ENCODE measurements at places on chromosomes 16 and 17.

DNA sequence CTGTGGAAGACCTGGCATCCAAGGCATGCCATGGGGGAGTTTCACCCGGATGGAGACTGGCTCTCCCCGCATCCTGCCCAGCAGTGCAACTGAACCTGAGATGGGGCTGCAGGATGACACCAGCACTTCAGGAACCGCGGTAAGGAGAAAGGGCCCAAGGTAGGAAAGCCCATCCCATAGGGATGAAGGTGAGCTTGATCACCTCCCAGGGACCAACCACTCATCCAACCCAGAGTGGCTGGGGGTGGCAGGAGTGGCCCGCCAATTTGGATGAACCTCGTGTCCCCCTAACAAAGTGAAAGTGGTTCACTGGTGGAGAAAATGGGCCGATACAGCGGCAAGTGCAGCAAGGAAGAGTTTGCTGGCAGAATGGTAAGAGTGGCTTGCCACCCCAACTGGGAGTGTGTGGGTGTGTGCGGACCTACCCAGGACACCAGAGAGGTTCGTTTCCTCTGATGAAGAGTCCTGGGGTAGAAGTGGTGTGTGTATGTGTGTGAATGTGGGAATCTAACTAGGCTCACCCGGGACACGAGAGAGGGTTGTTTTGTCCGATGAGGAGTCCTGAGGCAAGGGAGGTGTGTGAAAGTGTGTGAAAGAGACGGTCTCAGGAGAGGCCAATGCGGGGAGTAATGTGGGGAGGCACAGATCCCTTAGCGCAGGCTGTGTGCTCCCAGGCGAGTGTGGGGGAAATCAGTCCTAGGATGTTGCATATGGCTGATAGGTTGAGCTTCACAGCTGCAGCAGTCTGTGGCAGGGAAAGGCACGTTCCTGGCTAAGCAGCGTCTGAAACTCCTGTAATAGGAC, 22.6 kb downstream of the ACSM1 start:
- DNase-seq = peak; percentile 16

DNA sequence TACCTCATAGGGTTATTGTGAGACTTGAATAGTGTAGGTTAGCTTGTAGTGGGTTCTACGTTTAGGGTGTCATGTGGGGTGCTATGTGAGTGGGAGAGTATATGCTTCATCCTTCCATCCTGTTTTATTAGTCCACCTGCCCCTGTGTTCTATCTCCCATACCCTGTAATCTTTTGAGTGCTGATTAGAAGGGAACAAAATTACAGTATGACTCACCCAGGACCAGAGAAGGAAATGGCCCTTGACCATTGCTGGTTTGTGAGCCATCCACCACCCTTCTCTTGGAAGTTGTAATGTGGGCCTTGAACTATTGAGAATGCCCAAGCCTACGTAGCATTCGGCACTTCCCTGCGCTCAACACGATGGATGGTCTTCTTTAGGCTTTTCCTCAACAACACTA, 17.1 kb downstream of the SAP30BP start:
- DNase-seq = no peak

DNA sequence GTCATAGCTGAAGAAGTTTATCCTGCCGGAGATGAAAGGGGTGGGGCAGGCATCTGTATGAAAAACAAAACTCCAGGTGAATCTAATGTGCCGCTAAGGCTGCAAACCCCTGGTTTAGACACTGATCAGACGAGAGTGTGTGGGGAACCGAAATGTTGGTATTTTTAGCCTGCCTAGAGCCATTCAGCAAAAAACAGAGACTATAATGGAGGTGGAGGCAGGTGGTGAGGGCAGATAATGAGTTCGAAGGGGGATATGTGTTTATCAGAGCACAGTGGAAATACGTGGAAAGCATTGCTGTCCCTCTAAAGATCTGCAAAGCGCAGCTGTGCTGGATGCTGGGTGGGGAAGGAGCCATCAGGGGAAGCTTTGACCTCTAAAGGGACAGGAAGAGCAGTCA, 127.5 kb upstream of the WSCD1 start:
- no peak for DNase-seq

DNA sequence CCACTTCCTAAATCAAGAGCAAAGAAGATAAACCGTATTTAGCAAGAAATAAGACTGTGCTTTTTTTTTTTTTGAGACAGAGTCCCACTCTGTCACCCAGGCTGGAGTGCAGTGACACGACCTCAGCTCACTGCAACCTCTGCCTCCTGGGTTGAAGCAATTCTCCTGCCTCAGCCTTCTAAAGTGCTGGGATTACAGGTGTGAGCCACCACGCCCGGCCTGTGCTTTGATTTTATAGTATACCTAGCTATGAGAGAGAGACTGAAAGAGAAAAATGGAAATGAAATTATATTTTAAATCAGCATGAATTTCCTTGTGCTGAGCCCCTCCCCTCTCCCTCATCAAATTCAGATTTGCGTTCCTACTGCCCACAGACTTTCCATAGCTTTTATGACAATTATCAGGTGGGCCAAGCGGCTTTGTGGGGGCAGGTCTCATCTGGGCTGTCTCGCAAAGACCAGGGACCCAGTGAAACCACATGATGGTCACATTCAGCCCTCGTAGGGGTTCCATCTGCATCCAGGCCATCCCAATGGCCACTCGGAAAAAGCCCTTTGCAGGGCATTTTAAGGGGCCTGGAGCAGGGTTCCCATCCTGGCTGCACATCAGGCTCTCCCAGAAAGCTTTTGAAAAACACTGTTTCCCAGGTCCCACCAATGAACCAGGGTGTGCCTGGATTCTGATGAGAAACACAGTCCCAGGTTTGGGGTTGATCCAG, 8.5 kb downstream of the CACNG1 start:
- DNase-seq = no peak

GRCh38 chr17:64661976-64662773, at the start of gene SMURF2:
TSS of gene SMURF2 (minus strand) at chr17:64662307. CDS start at chr17:64661880, 427 bp downstream.
- peak; percentile 83 for DNase-seq

DNA sequence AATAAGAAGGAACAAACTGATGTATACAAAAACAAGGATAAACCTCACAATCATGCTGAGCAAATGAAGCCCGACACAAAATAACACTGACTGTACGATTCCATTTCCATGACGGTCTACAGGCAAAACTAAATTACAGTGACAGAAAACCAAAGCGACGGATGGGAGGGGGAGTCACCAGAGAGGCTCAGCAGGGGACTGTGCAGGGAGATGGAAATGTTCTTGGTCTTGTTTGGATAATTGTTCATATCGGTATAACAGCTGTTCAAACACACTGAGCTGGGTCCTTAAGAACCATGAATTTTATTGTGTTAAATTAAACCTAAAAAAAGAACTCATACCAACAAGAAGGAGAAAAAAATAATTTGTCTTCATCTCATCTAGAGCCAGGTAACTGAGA, 97.8 kb downstream of the NXN start:
- DNase-seq = no peak

- DNase-seq = no peak
These were observed 806.2 kb upstream of the EEF2KMT start for GRCh38 chr16:5903832-5904231.

DNA sequence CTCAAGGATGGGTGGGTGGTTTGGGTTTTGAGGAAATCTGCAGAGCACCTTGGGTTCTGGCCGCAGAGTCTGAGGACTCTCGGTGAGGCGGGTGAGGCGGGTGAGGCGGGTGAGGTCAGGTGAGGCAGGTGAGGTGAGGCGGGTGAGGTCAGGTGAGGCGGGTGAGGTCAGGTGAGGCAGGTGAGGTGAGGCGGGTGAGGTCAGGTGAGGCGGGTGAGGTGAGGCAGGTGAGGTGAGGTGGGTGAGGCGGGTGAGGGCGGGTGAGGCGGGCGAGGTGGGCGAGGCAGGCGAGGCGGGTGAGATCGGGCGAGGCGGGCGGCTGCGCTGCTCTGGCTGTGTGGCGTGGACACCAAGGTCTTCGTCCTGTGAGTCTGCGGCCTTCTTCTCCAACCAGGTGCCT, 24.1 kb upstream of the RPL13 start:
- no peak for DNase-seq

DNA sequence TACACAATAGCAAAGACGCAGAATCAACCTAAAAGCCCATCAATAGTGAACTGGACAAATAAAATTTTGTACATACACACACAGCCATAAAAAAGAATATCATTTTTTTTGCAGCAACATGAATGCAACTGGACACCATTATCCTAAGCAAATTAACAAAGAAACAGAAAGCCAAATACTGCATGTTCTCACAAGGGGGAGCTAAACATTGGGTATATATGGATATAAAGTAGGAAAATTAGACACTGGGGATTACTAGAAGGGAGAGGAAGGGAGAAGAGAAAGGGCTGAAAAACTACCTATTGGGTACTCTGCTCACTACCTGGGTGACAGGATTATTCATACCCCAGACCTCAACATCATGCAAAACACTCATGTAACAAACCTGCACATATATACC, 28.2 kb downstream of the ADAMTS18 start:
- peak; percentile 11 for DNase-seq

GRCh38 chr16:84382396-84382795, 14.1 kb downstream of the ATP2C2 start:
- DNase-seq = no peak

DNA sequence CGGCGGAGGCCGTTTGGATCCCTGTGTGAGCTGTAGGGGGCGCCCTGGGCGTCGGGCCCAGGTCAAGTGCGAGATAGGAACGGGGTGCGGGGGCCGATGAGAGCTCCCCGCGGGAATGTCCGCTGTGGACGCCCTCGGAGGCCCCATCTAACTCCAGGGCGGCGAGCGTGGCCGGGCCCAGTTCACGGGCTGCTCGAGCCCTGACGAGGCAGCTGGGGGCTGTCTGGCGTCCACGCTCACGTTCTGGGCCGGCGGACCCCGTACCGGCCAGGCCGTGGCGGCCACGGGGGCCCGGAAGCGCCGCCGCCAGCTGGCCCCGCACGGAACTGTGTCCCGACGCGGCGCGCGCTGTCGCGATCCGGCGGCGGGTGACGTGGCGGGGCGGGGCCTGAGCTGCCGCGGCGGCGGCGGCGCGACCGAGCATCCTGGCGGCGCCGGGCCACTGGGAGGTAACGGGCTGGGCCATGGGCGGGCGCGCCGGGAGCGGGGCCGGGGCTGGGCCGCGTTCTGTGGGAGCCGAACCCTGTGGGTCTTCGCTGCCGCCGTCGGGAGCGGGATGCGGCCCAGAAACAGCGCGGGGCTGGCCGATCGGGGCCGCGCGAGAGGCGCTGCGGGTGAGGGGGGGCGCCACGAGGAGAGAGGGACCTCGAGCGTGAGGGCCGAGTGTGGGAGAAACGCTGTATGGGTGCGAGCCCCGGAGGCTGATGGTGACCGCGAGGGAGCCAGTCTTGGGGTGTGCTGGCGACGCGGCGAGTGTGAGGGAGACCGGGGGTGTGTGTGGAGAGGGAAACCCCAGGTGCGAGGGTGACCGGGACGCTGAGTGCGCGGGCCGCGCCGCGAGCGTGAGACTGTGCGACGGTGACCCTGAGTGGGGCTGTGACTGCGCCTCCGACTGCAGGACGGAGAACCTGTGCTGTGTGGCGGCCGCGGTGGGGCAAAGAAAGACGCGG, at the start of gene SLC7A6:
Gene SLC7A6 (plus strand): TSS at position 399 of the 950 bp plus-strand sequence. CDS start 10,201 bp downstream, outside the sequence.
- peak; percentile 88 for DNase-seq

- DNase-seq = no peak
These were observed 36.6 kb downstream of the FAM20A start for GRCh38 chr17:68564415-68565111.

DNA sequence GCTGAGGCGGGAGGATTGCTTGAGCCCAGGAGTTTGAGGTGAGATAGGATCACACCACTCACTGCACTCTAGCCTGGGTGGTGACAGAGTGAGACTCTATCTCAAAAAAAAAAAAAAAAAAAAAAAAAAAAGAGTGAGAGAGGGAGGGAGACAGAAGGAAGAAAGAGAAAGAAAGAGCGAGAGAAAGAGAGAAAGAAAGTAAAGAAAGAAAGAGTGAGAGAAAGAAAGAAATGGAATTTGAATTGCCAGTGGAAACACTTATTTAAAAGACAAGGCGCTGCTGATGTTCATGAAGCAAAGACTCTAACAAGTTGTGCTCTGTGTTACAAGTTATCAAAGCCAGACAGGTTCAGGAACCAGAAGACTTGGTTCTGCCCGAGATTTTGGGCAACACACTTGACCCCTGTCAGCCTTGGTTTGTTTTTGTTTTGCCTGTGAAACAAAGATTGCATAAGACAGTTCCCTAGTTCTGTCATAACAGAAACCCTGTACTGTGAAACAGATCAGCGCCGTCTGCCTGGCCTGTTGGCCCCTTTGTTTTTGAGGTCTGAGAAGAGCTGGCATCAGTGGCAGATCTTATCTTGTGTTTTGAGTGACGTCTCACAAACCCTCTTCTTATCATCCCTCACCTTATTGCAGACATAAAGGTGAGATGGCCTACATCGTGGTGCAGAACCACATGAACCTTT, 55.4 kb upstream of the ENDOV start:
- DNase-seq = peak; percentile 7

- DNase-seq = no peak
These were observed 3.3 kb downstream of the SLC6A4 start for GRCh38 chr17:30232015-30232823.

DNA sequence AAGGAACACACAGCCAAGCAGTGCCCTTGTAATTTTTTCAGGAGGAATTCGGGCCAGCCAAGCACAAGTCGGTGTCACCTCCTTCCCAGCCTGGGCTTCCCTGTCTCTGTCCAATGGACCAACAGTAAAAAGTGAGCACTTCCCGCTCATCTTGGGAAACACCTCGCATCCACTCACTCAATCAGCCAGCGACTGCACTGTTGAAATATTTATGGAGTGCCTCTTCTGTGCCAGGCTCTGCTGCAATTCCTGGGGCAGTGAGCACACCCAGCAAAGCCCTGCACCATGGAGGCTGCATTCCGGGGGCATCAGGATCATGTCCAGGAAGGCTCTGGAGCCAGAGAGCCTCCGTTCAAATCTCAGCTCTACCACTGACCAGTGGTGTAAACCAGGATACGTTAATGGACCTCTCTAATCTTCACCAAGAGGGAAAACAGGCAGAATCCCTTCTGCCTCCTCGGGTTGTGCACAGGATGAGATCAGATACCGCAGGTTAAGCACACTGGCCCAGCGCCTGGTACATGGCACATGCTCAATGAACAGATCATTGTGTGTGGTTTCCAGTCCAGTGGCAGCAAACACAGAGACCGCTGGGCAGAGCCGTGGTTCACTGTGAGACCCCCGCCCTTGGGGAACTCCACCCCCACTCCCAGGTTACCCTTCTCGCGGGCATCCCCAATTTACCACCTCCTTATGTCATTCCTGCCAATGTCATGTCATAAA, 194.3 kb downstream of the ZNF423 start:
- DNase-seq = no peak

- no peak for DNase-seq
These were observed 41.6 kb downstream of the KIAA0513 start for GRCh38 chr16:85069171-85069570.

DNA sequence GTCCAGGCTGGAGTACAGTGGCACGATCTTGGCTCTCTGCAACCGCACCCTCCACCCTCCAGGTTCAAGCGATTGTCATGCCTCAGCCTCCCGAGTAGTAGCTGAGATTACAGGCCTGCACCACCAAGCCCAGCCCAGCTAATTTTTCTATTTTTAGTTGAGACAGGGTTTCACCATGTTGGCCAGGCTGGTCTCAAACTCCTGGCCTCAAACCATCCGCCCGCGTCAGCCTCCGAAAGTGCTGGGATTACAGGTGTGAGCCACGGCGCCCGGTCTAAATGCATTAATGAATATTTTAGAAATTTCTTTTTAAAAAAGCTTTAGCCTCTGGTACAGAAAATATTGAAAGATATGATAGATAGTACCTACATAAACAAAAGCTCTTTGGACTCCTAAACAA, 95.0 kb downstream of the DNAH9 start:
- no peak for DNase-seq

- no peak for DNase-seq
These were observed 1.6 kb downstream of the TMEM114 start for GRCh38 chr16:8588682-8589056.

GRCh38 chr17:68417317-68417716, 40.0 kb downstream of the WIPI1 start:
- DNase-seq = no peak

GRCh38 chr17:73262676-73263642, 1.3 kb upstream of the CPSF4L start:
- peak; percentile 30 for DNase-seq

- DNase-seq = no peak
These were observed 31.5 kb upstream of the EMP2 start for GRCh38 chr16:10611825-10612342.
